Stimulated activated CD4-positive, alpha-beta T cell treated with anti-CD3 and anti-CD28 coated beads, Interleukin-1b, Interleukin-23, amount 100 ng/mL, for 1 hour (primary cell): ENCODE measurements at places on chromosomes 2 and 18.

- DNase-seq, result no peak
Measured at GRCh38 chr2:199784512-199784911, 66.5 kb downstream of the FTCDNL1 start.

- DNase-seq, result no peak
Measured at GRCh38 chr2:15619510-15619909, 27.8 kb downstream of the DDX1 start.

GRCh38 chr18:60485201-60485600, 112.6 kb upstream of the MC4R start:
- DNase-seq, result no peak

GRCh38 chr18:48732767-48733424, 194.1 kb downstream of the CTIF start:
- no peak for DNase-seq

DNA sequence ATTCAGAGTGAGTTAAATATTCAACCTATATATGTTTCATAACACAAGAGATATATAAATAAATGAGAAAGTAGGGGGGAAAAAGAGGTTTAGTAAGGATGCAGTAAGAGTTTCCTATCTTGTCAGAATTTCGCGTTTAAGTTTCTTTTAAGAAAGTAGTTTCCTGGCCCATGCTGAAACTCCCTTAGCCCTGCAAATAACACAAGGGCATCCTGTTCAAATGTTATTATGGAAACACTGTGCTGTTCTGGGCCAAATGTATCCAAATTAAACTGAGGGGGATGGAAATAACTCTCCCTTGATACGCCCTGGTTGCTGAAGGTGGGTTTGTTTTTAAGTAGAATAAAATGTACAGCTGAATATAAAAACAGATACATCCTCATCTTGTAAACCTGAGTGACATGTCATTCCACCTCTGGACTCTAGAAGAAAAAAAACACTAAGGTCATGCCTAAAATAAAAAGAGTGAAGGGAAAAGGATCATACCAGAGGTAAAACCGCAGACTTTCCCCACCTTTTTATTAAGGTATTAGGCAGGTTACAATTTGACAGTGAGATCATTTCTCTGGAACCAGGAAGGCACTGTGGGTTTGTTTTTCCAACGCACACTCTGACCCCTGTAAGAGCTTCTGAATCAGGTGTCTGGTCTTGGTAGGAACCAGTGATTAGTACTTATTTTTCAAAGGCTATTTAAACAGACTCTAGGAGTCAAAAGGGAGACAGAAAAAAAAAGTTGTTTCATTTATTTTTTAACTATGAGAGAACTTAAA, 16.7 kb downstream of the BCL2 start:
- DNase-seq, result no peak

DNA sequence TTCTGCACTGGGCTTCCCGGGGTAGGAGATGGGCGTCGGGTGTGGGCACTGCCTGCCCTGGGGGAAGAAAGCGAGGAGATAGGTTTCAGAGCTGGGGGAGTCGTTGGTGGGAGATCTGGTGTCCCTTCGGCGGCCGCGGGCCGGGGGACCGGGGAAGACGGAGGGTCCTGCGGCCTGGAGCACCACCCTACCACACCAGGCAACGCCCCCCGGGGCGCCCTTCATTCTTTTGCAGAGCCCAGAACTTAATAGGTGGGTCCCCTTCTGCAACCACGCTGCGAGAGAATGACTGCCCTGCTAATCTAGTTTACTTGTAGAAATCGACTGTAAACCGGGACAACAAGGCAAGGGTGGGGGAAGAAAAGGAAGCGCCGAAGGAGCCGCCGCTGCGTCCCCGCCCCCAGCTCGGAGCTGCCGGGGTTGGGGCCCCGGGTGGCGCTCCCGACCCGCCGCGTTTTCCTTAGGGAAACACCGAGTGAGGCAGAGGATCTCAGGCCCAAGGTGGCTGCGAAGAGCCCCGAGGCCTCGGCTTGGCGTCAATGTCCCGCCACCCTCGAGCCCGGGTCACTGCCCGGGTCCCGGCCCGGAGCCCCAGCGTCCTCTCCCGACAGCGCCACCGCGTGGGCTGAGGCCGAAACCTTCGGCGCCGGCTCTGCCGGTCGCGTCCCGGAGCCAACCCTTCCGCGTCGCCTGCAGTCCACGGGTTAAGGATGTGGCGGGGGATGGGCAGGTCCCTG, 5.4 kb upstream of the SATB2 start:
- no peak for DNase-seq

GRCh38 chr18:394262-394986, 106.1 kb downstream of the COLEC12 start:
- no peak for DNase-seq

DNA sequence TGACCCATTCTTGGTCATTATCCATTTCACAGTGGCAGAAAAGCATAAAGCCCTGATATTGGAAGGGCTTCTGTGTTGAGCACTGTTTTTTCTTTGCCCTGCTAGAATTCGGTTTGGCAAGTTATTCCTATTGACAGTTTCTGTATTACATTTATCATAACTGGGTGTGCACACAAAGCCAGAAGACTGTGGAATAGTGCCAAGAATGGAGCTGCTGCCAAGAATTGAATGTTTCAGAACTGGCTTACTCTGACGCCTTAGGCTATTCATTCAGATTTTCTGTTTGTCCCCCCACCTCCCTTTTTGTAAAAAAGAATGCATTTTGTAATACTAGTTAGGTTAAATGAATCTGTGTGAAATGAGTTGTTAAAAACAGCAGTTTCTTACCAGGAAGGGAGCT, 12.7 kb downstream of the KDM3A start:
- DNase-seq, result no peak

DNA sequence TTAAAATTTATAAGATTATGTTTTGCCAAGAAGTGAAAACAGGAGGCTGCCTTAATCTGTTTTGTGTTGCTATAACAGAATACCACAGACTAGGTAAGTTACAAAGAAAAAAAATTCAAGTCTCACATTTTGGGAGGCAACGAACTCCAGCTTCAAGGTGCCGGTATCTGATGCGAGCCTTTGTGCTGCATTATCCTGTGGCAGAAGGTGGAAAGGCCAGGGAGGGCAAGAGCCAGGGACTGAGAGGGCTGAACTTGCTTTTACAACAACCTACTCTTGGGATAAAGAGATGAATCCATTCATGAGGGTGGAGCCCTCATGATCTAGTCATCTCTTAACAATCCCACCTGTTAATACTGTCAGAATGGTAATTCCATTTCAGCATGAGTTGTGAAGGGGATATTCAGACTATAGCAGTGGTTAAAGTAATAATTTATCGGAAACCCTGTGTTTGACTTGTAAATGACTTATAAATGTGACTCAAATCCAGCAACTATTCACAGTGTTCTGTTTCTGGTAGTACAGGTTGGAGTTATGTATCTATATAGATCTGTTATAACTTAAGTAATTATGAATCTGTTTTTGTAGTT, 3.7 kb downstream of the MTX2 start:
- DNase-seq, result no peak

DNA sequence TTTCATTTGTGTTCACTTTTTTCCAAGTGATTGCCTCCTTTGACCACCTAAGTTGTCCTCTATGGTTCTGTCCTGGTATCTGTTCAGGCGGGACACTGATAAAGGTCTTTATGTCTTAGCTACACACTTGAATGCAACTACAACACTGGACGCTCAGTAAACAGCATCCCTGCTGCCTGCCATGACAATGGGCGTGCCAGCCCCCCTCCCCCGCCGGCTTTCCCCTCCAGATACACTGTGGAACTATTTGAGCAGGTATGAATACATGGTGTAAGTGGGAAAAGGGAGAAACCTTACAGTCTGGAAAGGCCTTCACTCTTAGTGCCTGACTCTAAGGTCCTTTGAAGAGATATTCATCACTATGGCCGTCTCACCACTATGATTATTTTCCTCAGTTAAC, 5.7 kb downstream of the AGBL5 start:
- no peak for DNase-seq

DNA sequence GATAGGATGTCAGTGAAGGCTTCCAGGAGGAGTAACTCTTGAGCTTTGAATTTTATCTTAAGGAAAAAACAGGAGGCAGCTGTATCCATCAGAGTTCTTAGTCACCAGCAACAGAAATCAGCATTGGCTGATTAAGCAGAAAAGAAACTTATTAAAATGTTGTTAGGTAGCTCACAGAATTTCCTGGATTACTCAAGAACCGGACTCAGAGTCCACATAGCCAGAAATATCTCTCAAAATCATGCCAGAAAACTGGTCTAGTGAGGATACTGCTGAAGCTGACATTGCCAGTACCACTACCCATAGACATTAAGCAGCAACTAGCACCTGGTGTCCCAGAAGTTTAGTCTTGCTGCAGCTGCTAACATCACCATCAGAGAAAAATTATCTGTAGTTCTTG, 10.1 kb upstream of the AFTPH start:
- no peak for DNase-seq

DNA sequence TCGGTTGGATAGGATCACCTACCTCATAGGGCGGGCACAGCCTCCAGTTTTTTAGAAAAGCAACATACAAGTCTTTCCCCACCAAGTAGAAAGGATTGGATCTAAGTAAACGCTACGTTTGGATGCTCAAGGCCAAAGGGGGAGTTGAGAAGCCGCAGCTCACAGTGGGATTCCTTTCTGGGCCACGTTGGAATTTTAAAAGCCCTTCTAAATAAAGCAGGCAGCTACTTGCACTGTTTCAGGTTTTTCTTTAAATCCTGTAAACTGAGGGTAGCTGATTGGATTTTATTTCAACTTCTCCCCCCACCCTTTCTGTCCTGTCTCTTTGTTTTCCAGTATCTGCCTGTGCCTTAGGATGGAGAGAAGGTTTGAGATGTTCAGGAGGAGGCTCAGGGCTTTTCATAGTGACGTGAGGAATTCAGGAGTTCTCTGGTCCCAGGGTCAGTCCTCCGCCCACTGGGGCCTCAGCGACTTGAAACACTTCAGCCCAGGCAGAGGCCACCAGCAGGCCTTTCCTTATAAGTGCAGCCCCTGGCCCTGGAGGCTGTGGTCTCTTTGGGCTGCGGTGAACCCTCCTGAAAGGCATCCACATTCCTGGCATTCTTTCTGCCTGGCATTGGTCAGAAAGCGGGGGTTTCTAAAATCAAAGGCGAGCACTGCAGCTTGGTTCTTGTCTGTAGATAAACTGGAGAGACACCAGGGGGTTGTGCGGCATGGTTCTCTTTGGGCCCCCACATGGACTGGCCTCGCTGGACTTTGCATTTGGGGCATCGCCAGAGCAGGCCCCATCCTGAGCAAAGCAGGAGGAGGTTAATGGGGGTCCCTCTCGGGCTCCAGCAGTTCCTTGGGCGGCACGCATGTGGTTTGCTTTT, 44.5 kb downstream of the SH3BP4 start:
- DNase-seq, result no peak

DNA sequence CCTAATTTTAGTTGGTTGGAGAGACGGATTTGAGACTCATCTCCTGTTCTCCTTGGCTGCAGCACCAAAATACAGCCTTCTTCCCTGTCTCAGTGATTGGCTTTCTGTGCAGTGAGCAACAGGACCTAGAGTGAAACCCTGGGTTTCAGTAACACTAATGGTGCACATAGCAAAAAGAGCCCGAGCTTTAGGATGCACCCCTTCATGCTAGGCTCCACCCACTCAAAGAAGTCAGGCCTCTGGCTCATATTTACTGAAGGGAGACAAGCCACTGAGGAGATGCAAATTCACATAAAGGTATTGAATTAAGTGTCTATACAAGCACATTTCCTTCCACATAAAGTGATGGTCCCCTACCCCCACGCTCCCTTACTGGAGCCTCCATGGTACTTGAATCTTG, 131.9 kb upstream of the CHAC2 start:
- no peak for DNase-seq

DNA sequence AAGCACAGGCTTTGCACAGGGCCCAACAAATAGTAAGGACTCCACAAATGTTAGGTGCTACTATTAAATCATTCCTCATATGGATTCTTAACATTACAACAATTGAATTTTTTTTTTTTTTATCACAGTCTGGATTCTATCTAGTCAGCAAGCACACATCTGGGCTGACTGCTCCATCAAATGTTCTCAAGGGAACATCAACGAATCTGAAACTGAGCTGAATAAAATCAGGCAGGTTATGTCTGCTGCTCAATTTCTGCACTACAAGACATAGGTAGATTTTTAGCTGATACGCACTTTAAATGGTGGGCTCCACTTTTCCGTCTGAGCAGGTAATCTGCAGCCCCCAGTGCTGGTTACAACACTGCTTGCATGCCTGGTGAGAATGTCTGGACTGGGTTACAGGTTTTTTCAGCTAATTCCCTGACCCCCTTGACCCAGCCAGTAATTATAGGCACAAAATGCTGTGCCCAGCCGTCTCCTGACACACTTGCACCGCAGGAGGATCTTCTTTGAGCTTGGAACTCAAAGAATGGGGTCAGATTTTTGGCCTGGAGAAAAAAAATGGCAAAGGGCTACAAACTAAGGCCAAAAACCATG, 44.6 kb downstream of the ADD2 start:
- DNase-seq, result no peak

- no peak for DNase-seq
Measured at GRCh38 chr2:126916744-126917143, 18.1 kb downstream of the TEX51 start.

- DNase-seq, result no peak
Measured at GRCh38 chr2:64605991-64606478, 47.7 kb downstream of the SERTAD2 start.

DNA sequence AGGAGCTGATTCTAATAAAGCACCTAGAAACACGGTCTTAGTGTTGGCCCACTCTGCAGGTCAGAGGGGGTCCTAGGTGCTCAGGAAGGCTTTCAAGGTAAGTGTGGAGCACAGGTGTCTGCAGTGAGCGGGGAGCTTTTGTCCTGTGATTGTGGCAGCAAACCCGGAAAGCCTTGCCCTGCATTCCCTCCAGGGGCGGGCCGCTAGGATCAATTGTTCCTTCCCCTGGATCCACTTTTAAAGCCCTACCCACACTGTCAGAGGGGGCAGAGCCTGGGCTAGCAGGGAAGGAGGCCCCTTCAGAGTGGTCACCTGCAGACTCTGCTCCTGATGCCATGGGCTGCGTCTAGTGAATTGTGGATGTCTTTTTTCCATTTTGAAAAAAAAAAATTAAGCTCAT, 176.0 kb downstream of the CTIF start:
- no peak for DNase-seq

- no peak for DNase-seq
Measured at GRCh38 chr2:67514515-67514914, 117.4 kb downstream of the ETAA1 start.

DNA sequence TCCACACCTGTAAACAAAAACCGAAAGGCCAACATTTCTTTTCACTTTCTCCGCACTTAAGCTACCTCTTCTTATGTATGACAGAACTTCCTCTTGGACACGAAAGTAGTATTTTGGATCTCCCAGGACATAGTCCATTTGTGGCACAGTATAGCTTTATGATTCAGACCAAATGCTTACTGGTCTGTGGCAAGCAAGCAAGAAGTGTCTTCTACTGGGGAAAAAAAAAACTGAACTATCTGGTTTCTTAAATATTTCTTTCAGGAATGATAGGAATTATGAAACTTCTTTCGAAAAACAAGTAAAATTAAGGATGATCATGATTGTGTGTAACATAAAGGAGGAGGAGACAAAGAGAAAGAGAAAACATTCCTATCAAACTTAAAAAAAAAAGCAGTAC, 33.6 kb downstream of the SRBD1 start:
- no peak for DNase-seq

DNA sequence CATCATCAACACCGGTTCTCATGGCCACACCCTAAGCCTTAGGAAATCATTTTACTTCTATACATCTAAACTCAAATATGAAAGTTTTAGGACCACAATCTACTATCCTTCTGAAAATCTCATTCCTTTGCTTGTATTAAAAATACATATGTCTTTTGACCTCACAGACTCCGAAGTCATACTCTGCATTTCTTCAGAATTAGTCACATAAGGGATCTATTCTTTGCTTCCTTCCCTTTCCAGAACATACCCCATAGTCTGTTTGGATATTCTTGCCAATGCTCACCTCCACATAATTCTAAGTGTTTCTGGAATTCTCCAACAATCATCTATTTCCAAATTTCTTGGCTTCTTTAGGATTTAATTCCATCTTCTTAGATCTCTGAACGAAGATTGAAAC, 14.2 kb upstream of the DSG1 start:
- no peak for DNase-seq
